ENCODE measurements at places on chromosomes 13 and 19. TPM values are rescaled to one million over a fixed set of nuclear protein-coding genes. Genes with fewer than 3 reads are reported as not detected.

DNA sequence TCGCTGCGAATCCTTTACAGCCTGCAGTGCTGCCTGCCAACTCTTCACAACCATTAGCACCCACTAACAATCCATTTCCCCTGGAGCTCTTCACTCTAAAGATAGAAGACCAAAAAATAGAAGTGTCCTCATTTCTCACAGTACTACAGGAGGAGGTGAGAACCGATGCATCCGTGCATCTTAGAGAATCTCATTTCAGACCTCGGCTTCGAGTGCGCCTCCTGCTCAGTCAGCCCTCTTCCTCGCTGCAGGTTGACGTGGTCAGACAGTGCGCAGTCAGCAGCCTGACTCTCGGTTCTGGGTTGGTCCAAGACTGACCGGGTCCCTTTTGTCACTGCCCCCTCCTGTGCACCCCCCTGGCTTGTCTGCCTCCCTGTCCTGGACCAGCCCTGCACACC lies 85.3 kb downstream of the RAB20 start:
- no peak overlapping the region for H3K4me3 ChIP-seq
- H3K27ac ChIP-seq: no peak overlapping the region
- H3K27me3 ChIP-seq: no peaks in the 10 kb centered on the region
- DNase-seq: no peak

GRCh38 chr19:44596428-44597130 lies 16.8 kb upstream of the IGSF23 start:
- H3K4me1 ChIP-seq: peaks cover 14% of the 10 kb centered on the region
- DNase-seq: peak; percentile 37
- H3K27ac ChIP-seq: no peak overlapping the region
- peaks cover 11% of the 10 kb centered on the region for H3K27me3 ChIP-seq
- H3K4me3 ChIP-seq: no peak overlapping the region

SETDB2 gene
- 3.5 TPM for total RNA-seq

DNA sequence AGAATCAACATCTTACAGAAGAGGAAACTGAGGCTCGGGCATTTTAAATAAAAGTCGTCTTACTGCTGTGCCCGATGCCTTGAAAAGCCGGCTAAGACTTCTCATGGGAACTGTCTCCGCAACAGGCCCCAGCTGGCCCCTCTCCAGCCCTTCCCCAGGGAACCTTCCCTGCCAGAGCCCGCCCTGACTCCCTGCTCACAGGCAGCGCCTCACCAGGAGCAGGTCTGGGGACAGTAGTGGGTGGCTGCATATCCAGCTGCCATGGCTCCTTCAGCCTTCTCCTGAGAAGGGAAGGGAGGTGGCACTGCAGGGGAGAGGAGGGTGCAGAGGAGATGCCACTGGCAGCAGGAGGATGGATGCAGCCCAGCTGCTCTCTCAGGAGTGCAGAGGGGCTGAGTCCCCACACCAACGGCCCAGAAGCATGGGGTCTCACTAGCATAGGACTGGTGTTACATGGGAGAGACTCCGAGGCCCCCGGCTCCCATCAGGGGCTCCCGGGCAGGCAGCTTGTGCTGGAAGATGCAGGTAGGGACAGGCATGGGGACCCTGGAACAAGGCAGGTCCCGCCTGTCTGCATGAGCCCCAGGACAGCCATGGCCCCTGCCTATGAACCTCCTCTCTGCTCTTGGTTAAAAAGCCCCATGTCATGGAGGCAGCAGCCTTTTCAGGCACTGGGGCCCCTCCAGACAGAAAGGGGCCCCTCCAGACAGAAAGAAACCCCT lies 216.4 kb upstream of the SGCG start:
- no peak overlapping the region for H3K27ac ChIP-seq
- H3K4me1 ChIP-seq: no peaks in the 10 kb centered on the region
- no peaks in the 10 kb centered on the region for H3K27me3 ChIP-seq
- no peak overlapping the region for H3K4me3 ChIP-seq

NXNL1 gene
- total RNA-seq: not detected

GRCh38 chr19:14809272-14810057 lies 25.5 kb downstream of the OR7A5 start:
- no peaks in the 10 kb centered on the region for H3K36me3 ChIP-seq
- no peak for DNase-seq
- no peak overlapping the region for H3K4me3 ChIP-seq

DNA sequence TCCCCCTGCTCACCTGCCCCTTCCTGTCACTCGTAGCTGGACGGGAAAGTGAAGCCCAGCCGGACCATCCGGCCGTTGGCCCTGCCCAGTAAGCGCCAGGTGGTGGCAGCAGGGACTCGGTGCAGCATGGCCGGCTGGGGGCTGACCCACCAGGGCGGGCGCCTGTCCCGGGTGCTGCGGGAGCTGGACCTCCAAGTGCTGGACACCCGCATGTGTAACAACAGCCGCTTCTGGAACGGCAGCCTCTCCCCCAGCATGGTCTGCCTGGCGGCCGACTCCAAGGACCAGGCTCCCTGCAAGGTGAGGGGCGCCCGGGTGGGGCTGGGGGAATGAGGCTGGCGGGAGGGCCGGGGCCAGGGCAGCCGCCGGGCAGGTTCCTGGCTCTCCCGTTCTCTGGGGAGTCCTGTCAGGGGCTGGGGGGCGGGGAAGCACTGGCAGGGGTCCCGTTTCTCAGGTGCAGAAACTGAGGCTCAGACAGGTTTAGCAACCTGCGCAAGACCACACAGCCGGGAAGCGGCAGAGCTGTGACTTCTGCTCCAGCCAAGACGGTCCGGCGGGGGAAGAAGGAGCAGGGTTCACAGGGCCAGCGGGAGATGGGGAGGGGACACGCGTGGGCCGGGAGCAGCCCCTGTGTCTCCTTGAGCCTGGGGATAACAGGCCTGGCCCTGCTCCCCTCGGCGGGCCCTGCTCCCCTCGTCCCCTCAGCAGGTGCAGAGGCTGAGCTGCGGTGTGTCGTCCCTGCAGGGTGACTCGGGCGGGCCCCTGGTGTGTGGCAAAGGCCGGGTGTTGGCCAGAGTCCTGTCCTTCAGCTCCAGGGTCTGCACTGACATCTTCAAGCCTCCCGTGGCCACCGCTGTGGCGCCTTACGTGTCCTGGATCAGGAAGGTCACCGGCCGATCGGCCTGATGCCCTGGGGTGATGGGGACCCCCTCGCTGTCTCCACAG lies 5.3 kb downstream of the GZMM start:
- H3K27ac ChIP-seq: no peak overlapping the region
- H3K4me3 ChIP-seq: no peak overlapping the region
- H3K27me3 ChIP-seq: no peaks in the 10 kb centered on the region
- no peaks in the 10 kb centered on the region for H3K36me3 ChIP-seq

- no peak for DNase-seq
- no peak overlapping the region for H3K4me3 ChIP-seq
- H3K36me3 ChIP-seq: no peaks in the 10 kb centered on the region
Observed at GRCh38 chr13:40379794-40380578, 286.5 kb downstream of the FOXO1 start.

DNA sequence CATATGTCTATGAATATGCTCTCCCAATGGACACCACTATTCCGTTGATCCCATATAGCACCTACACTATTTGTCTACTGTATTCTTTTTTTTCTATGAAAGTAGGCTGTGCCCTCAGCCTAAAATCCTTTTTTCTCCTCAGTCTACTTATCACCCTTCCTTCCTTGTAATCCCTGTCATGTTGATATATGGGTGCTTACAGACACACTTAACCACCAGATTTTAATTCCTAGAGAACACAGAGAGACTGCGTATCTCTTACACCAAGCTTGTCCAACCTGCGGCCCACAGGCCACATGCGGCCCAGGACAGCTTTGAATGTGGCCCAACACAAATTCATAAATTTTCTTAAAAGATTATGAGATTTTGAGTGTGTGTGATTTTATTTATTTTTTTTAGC lies 101.1 kb downstream of the ZAR1L start:
- H3K27ac ChIP-seq: no peak overlapping the region
- no peaks in the 10 kb centered on the region for H3K4me1 ChIP-seq
- H3K36me3 ChIP-seq: peaks cover 65% of the 10 kb centered on the region
- H3K4me3 ChIP-seq: no peak overlapping the region
- no peak for DNase-seq

- H3K27me3 ChIP-seq: peaks cover 4% of the 10 kb centered on the region
Observed at GRCh38 chr13:102584434-102584833, 12.4 kb upstream of the TPP2 start.

- H3K27me3 ChIP-seq: no peaks in the 10 kb centered on the region
- no peak overlapping the region for H3K27ac ChIP-seq
- no peak overlapping the region for H3K4me3 ChIP-seq
- DNase-seq: no peak
Observed at GRCh38 chr13:41775251-41775650, 185.7 kb downstream of the VWA8 start.

DNA sequence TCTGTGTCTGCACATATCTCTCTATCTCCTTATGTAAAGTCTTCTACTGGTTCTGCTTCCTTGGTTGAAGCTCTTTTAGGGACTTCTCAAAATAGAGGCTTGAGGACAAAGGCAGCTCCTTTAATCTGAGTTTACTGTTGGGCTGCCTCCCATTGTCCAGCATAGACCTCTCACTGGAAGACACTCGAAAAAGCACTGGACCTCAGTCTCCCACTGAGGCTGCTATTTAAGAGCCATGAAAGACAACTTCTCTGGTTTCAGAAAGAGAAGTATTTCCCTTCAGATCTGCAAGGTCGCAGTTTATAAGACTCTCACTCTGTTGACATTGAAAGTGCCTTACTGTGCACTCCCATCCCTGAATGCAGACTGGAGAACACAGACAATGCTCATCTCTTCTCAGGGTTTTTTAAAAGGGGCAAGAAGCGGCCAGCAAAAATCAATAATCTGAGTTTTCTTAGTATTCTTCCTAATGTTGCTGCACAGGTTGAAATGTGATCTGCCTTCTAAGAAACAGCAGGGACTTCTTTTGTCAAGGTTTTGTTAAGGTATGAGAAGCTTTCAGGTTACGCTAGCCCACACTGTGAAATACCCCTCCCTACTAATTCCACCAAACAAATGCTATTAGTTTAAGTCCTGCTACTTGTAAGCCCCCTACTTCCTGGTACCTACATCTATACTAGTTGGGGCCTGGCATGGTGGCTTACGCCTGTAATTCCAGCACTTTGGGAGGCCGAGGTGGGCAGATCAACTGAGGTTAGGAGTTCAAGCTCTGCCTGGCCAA lies 450.0 kb upstream of the SLC10A2 start:
- no peak overlapping the region for H3K4me3 ChIP-seq
- no peak overlapping the region for H3K27ac ChIP-seq
- no peaks in the 10 kb centered on the region for H3K27me3 ChIP-seq
- DNase-seq: no peak
- H3K36me3 ChIP-seq: no peaks in the 10 kb centered on the region

DNA sequence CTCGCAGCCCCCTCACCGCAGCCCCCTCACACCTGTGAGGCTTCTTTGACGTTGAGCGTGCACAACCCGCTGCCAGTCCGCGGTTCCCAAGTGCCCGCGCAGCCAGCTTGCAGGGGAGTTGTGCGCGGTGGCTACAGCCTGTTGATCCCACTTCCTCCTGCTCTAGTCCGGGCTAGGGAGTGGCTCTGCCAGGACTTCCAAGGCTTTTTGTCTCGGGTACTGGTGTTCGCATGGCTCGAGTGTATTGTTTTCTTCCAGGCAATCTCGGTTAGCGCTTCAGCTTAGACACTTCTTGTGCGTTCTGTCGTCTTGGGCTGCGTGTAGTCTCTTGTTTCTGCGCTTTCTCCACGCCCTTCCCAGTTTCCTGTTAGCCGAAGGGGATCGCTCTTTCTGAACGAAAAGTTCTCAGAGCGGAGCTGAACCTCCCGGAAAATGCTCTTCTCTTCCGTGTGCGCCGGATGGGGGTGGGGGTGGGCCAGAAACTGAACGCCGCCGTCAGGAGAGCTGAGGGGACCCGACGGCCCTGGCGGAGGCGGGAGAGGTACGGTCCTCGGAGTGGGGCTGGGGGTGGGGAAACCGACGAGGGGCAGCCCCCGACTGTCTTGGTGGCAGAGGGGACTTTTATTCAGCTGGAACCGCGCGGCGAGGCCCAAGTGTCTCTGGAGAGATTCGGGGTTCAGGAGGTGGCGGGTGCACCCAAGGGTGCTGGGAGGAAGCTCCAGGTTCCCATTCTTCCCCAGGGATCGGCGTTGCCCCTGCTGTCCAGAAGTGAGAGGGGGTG lies 697 bp upstream of the DGKH start:
- no peaks in the 10 kb centered on the region for H3K36me3 ChIP-seq
- H3K27ac ChIP-seq: peak overlapping the region; percentile 90
- H3K27me3 ChIP-seq: no peaks in the 10 kb centered on the region
- peaks cover 17% of the 10 kb centered on the region for H3K4me1 ChIP-seq
- peak overlapping the region; percentile 94 for H3K4me3 ChIP-seq
- peak; percentile 80 for DNase-seq

DNA sequence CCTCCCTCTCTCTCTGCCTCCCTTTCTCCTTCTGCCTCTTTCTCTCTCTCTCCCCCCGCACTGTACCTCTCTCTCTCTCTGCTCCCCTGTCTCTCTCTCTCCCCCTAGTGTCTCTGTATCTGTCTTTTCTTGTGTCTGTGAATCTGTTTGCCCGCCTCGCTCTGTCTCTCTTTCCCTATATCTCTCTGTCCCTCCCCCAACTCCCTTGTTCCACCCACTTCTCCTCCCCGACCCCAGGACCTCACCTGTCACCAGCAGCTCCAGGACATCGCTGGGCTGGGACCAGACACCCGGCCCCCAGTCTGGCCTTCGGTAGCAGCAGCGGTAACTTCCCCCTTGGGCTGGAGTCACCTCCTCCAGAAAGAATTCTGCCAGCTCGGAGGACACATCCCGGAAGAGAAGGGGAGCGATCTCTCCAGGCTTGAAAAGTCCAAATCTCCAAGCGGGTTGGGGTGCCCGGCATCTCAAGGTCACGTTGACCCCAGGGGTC lies 3.9 kb downstream of the OSCAR start:
- no peaks in the 10 kb centered on the region for H3K36me3 ChIP-seq
- H3K27me3 ChIP-seq: peaks cover 19% of the 10 kb centered on the region
- H3K4me3 ChIP-seq: peak overlapping the region; percentile 50
- H3K4me1 ChIP-seq: peaks cover 9% of the 10 kb centered on the region
- no peak for DNase-seq

SIRT6 gene
- 119 TPM for total RNA-seq

GRCh38 chr19:28424077-28424476 lies 788.9 kb downstream of the UQCRFS1 start:
- H3K4me3 ChIP-seq: no peak overlapping the region
- H3K27ac ChIP-seq: no peak overlapping the region
- no peaks in the 10 kb centered on the region for H3K27me3 ChIP-seq
- H3K4me1 ChIP-seq: no peaks in the 10 kb centered on the region
- DNase-seq: no peak

- H3K4me1 ChIP-seq: no peaks in the 10 kb centered on the region
- H3K36me3 ChIP-seq: no peaks in the 10 kb centered on the region
- no peak for DNase-seq
- H3K27me3 ChIP-seq: no peaks in the 10 kb centered on the region
- no peak overlapping the region for H3K27ac ChIP-seq
Observed at GRCh38 chr19:28409859-28410258, 803.1 kb downstream of the UQCRFS1 start.

GRCh38 chr13:109131698-109132257 lies 502.4 kb downstream of the MYO16 start:
- no peak overlapping the region for H3K27ac ChIP-seq
- no peak overlapping the region for H3K4me3 ChIP-seq
- H3K27me3 ChIP-seq: no peaks in the 10 kb centered on the region
- no peaks in the 10 kb centered on the region for H3K4me1 ChIP-seq
- no peaks in the 10 kb centered on the region for H3K36me3 ChIP-seq

DNA sequence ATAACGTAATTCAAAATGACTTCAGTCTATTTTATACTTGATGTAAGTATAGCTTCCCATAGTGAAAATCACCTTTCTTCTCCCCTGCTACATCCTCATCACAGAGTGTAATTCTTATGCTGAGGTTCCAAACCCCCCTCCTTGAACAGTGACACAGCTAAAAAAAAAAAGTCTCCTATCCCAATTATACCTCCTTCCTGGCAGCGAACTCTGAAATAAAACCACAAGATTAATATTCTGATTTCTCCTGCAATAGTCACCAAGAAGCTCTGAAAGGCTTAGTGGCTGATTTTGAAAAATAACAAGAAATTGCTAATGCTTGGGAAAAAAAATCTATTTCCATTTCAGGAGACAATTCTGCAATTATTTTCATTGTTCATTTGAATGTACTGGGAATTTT lies 36.3 kb downstream of the EFNB2 start:
- H3K27ac ChIP-seq: peak overlapping the region; percentile 3
- no peaks in the 10 kb centered on the region for H3K36me3 ChIP-seq
- H3K4me3 ChIP-seq: no peak overlapping the region
- no peaks in the 10 kb centered on the region for H3K27me3 ChIP-seq

Data from stomach (tissue), 19 donors.